ENCODE measurements at places on chromosomes 5 and 9.

DNA sequence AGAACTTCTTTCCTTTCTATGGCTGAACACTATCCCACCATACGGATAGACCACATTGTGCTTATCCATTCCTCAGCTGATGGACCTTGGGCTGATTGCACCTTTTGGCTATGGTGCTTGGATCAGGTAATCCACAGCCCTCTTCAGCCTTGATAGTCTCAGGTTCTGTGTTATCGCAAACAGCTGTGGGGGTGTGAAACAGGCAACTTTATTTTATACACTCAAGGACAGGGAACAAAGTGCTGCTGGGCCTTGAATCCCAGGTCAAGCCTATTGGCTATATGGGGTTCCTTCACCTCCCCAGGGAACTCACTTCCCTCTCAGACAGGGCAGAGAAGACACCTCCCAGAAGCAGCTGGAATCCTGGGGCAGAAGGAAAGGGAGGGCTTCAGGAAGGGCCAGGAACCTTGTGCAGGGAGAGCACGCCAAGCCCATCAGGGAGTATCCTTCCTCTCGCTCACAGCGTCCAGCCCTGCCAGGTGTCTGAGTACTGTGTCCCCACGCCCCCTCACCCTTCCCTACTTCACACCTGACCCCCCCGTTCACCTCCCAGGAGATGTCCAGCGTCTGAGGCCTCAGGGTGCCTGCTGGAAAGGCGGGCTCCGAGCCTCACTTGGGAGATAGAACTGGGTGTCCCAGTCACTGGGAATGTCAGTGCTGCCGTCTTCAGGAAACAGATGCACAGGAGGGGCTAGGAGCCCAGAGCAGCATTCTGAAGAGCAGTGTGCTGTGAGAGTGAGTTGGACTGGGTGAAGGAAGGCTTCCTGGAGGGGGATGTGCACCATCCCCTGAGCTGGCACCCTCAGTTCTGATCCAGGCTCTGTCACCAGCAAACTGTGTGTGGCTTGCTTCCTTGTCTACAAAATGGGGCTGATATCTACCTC lies 32.8 kb downstream of the AFAP1L1 start:
- no peak for DNase-seq

- peak; percentile 58 for DNase-seq
Observed at GRCh38 chr9:101999441-101999840, 261.0 kb upstream of the GRIN3A start.

DNA sequence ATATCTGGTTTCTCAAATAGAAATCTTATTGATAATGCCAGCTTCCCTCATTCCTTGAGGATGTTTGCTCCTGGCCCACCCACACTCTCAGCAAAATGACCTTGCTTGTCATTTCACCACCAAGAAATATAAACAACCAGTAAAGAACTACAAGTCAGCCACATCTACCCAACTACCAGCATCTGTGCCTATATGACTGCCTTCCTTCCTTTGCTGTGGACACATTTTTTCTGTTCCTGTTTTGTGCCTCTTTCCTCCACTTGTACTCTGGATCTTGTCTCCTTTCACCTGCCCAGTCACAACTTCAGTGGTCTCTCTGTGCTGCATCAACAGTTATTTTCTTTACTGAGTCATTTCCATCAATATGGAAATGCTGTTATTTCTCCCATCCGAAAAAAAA lies 20.3 kb downstream of the KIF2A start:
- DNase-seq = no peak

- no peak for DNase-seq
Observed at GRCh38 chr9:122318284-122318683, 52.5 kb upstream of the PTGS1 start.

DNA sequence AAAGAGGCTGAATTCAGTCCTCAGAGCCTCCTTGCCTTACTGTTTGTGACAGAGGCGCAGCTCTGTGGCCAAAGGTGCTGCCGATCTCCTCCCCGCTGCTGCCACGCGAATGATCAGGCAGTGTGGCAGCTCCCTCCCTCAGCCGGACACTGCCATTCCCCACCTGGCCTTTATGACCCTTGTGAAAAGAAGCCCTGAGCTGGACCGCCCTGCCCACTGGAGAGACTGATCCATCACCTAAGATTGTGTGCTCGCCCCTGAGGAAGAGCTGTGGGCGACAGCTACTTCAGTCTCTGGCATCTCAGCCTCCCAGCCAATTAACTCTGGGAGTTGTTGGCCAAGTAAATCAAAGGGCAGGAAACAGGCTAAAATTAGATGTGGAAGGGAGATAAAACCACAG lies 90.9 kb downstream of the CARTPT start:
- DNase-seq = no peak

DNA sequence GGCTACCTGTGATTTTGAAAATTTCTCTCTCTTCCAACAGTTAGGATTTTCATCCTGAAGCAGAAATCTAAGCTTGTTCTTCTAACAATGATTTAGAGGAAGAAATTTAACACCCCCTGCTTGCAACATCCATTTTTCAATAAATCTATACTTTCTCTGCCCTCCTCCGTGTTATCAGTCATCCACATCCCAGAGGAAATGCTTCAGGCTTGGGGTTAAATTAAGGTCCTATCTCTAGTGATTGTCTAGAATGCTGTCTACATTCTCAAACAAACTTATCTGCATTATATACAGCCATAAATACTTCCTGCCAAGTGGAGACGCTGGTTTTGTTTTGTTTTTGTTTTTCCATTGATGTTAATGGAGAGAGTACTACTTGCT lies 371.0 kb downstream of the CSNK1G3 start:
- DNase-seq = no peak

DNA sequence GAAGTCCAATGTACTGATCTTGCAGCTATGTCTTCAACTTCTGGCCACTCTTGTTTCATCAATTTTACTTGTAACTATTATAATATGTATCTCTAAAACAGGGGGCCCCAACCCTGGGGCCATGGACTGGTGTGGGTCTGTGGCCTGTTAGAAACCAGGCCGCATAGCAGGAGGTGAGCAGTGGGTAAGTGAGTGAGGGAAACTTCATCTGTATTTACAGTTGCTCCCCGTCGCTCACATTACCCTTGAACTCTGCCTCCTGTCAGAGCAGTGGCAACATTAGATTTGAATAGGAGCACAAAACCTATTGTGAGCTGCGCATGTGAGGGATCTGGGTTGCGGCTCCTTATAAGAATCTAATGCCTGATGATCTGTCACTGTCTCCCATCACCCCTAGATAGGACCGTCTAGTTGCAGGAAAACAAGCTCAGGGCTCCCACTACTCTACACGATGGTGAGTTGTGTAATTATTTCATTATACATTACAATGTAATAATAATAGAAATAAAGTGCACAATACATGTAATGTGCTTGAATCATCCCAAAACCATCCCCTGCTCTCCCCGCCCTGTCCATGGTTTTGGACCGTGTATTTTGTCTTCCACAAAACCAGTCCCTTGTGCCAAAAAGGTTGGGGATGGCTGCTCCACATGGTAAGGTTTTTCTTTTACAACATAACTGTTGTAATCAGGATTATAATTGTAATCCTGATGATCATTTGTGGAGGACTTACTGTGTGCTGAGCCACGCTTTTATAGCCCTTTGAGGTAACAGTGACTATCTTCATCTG lies 26.9 kb upstream of the SH3PXD2B start:
- DNase-seq = no peak
